ENCODE measurements at places on chromosomes 2 and 18. TPM values are rescaled to one million over a fixed set of nuclear protein-coding genes. Genes with fewer than 3 reads are reported as not detected.
A peak's percentile ranks its signal among the peaks of the same experiment; 100 is the strongest.

GRCh38 chr2:127176371-127177311 lies 43.5 kb downstream of the CYP27C1 start:
- DNase-seq, result no peak

DNA sequence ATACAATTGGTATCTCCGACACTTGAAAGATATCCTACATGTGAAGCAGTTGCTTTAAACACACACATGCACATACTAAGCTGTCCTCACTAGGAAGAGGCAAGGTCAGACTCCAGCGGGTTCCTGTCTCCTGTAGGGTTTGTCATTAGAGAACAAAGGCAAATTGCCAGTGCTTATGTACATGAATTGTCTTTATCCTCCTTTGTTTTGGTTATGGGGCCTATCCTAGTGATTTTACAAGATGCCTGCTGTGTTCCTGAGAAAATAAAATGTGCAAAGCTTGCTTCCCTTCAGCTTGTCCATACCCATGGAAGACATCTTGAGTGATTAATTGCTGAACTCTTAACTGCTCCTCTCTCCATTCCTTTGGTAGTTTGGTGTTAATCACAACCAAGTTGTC lies 86.7 kb upstream of the SLC39A10 start:
- DNase-seq, result peak; percentile 9

DNA sequence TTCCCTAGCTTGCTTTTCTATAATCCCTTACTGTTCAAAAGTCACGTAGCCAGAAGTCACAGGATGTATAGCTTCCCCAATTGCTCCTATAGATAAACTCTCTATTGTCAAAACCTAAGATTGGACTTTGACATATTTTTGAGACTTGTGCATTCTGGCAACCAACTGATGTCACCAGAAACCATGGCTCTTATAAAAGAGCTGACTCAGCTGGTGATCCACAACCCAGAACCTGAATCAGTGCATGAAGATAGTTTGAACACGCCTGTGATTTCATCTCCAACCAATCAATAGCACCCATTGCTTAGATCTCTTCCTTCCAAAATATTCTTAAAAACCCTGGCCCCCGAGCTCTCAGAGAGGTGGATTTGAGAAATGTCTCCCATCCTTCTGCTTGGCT lies 639.9 kb upstream of the PIK3C3 start:
- no peak for DNase-seq

DNA sequence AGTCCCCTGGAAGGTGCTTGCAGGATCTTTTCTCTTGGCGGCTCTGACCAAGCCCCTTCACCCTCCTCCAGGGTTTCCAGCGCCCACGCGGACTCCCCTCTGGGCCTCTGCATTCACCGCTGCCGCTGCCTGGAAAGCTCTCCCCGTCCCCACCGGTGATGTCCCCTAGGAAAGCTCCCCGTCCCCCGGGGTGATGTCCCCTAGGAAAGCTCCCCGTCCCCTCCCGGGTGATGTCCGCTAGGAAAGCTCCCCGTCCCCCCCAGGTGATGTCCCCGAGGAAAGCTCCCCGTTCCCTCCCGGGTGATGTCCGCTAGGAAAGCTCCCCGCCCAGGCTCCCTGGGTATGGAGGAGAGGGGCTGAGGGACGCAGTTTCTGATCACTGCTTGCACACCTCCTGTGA lies 27.9 kb downstream of the ZAP70 start:
- DNase-seq, result no peak

GRCh38 chr2:82428251-82428650 lies 2030.8 kb downstream of the SUCLG1 start:
- DNase-seq, result no peak

DNA sequence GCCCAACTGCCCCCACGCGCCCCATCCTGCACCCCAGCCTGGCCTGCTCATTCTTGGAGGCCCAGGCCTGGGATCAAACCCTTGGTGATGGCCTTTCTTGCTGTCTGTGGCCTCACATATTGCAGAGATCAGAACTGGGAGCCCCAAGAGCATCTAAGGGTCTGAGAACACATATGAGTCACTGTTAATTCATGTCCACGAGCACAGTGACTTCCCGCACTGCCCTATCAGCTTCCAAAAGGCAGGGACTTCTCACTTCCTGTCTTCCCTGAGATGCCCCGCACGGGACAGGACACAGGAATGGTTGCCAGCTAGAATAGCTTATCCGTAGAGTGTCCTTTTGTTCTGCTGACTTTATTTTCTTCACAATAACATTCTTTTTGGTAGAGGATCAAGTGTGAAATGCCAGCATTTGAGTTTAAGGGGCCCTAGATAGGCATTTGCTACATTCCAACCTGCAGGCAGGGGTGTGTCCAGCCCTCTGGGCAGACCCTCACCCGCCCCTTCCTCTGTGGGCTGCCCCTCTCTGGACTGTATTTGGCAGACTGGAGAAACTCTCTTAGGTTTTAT lies 21.1 kb upstream of the CELF4 start:
- no peak for DNase-seq

- no peak for DNase-seq
Measured at GRCh38 chr2:209901172-209901571, 101.3 kb upstream of the RPE start.

DNA sequence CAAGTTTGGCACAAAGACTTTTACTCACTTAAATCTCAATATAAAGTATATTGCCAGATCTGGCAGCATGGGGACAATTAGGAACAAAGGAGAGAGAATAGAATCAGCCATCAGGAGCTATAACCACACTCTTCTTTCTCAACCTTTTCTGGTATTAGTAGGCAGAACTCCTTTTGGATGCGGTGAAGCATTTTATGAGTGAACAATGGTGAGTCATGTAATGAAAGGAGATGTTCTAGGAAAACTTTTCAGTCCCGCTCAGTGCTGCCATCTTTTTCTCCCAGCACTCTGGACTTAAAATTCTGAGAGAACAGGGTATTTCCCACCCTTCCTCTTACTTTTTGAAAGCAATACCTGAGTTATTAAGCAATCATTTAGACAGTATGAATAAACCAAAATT lies 32.2 kb downstream of the PLEKHA3 start:
- no peak for DNase-seq

- DNase-seq, result no peak
Measured at GRCh38 chr2:162217598-162217997, 25.6 kb downstream of the FAP start.

DNA sequence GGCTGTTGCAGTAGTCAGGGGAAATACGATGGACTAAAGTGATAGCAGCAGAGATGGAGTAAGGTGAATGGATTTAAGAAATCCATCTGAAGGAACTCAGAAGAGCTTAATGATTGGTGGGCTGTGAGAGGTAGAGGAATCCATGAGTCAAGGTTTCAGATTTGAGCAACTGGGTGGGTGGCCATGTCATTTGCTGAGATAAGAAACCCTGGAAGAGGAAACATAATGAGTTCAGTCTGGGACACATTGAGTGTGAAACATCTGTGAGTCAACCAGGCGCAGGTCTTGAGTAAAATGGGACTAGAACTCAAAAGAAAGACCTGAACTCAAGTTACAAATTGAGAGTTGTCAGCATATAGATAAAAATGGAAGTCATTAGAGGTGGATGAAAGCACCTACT lies 19.7 kb upstream of the ASNSD1 start:
- peak; percentile 14 for DNase-seq

DNA sequence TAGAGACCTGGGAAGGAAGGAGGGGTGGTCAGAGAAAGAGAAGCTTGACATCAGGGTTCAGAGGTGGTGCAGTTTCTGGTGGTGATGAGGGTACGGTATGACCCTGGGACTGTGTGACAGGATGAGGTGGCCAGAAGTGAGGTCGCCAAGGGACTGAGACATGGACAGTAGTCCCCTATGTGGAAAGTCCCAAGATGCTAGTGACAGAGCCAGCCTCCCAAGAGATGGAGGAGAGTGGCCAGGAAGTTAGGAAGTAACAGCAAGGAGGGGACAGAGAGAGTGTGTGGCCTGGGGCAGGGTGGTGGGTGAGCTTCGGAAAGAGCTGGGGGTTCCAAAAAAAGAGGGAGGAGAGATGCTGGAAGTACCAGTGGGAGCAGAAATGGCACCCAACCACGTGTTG lies 66.0 kb downstream of the SMAD7 start:
- DNase-seq, result no peak

DNA sequence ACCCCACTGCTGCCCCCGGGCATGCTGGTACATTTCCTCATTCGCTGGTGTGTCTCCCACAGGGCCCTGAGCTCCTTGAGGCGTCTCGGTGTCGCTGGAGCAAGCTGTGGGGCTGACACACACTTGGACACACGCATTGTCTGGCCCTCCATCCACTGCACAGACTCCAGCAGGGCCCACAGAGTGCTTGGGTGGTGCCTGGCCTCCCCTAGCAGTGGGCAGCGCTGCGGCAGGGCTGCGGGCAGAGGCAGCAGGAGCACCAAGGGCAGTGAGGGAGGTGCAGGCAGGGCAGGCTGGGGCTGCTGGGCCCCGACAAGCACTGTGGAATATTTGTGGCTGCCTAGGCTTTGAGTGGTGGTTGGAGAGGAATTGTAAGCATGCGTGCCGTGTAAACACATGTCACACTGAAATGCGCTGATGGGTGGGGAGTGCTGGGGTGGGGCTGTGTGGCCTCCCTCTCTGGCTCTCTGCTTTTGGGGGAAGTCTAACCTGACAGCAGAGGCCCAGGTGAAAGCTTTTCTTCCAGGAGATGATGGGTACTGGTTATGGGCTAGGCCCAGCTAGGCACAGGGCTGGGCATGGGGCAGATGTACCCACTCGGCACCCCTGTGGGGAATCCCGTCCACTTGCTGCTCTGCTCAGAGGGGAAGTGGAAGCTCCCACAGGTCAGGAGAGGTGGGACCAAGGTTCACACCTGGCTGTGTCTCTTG lies 55.5 kb upstream of the HS6ST1 start:
- no peak for DNase-seq

- no peak for DNase-seq
Measured at GRCh38 chr2:208999911-209000310, 423.9 kb upstream of the MAP2 start.

GRCh38 chr2:65121-65520 lies 18.8 kb upstream of the FAM110C start:
- no peak for DNase-seq

DNA sequence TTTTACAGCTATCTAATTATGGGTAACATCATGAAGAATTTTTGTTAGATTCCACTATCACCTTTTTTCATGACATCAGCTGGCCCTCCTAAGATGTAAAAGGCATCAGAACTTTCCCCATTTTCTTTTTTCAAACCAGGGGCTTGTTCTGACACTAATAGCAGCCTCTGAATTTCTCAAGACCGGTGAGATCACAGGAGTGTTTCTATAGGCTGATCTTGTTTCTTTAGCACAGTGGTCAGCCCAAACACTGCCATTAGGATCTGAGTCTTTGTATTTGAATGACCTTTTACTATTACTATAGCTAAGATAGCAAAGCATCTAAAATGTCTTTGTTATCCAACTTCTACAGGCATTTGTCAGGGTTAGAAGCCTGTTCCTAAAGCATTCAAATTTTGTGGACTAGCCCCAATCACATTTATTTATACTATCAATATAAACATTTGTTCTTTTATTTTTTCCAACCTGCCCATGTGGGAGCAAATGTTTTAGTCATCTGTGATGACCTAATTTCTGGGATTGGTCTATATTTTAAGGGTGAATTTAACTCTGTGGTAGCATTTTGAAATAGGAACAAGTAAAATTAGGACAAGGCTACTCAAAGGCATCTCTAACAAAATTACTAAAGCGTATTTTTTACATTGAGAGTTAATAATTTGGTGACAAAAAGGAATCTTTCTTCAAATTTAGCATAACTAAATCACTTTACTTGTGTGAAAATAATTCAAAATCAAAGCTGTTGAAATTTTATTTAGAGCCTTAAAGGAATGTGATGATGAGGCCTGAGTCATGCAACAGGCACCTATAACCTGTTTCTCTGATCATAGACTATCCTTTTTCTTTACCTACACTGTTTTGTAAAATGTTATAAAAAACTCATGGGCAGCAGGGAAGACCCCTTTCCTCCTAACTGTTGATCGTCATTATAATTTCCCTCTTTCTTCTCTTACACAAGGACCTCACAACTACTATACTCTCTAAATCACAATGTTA lies 39.3 kb downstream of the ZAP70 start:
- DNase-seq, result no peak

GRCh38 chr2:224178056-224178455 lies 139.0 kb upstream of the SERPINE2 start:
- DNase-seq, result no peak

DNA sequence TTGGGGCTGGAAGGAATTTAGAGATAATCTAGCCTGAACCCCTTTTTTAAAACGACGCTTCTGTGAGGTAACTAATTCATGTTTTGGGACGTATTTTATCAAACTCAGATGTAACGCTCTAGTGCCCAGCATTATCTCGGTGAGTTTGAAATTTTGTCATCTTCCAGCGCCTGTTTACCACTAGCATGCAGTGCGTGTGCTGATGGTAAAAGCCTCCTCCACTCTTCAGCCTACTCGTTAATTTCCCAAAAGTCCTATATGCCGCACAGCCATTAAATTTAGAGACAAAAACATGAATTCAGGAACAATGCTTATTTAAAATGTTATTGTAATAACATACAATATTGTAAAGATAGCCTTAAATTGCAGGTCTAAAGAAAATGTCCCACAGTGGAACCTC lies 2.8 kb downstream of the ZCCHC2 start:
- no peak for DNase-seq

- no peak for DNase-seq
Measured at GRCh38 chr2:69087912-69088240, 74.9 kb downstream of the ANTXR1 start.

- no peak for DNase-seq
Measured at GRCh38 chr2:184530239-184530638, 68.1 kb upstream of the ZNF804A start.

DNA sequence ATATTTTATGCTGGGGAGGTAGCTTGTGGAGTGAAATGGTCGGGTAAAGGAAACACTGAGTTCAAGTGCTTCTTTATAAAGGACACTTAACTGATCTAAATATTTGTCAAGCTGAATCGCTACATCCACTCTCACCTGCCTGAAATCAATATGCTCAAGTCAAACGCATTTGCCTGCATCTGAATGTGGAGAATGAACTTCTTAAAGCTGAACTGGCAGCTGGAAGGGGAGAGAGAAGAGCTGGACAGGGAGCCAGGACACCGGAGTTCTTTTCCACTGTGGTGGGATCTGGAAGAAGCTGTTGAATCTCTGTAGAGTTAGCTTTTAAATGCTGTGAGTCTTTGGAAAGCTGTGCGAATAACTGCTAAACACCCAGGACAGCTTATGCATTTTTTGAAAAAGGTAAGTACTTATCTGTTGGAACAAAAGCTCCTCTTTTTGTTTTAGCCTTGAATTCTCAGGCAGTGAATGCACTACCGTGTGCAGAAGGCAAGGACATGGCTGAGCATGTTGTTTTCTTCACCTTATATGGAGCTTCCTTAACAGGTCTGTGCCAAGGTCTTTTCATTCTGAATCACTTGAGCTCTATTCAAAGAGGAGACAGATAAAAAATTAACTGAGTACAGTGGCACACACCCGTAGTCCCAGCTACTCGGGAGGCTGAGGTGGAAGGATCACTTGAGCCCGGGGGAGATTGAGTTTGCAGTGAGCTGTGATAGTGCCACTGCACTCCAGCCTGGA lies 74.2 kb upstream of the KLF7 start:
- no peak for DNase-seq

Gene SLC9A2
- total RNA-seq, result not detected

Gene ZNF236
- 13.6 TPM for total RNA-seq

Gene SNTG2
- total RNA-seq, result not detected

Gene IL36B
- not detected for total RNA-seq

Gene TCF23
- total RNA-seq, result not detected

Gene MC4R
- not detected for total RNA-seq

Gene DPYSL5
- total RNA-seq, result not detected

Gene ALK
- total RNA-seq, result not detected

All from endothelial cell of umbilical vein (primary cell).